ENCODE measurements at places on chromosomes 16 and 17.

- no peak for DNase-seq
Measured at GRCh38 chr16:88715312-88716190, 9.2 kb downstream of the CTU2 start.

GRCh38 chr16:70737377-70738082 lies 51.7 kb upstream of the MTSS2 start:
- peak; percentile 77 for DNase-seq

GRCh38 chr17:44308865-44309264 lies 464 bp downstream of the RUNDC3A start:
- no peak for DNase-seq

GRCh38 chr16:7097518-7097917 lies 235.1 kb upstream of the RBFOX1 start:
- DNase-seq, result no peak

- no peak for DNase-seq
Measured at GRCh38 chr17:56929362-56929969, 15.6 kb upstream of the TRIM25 start.

DNA sequence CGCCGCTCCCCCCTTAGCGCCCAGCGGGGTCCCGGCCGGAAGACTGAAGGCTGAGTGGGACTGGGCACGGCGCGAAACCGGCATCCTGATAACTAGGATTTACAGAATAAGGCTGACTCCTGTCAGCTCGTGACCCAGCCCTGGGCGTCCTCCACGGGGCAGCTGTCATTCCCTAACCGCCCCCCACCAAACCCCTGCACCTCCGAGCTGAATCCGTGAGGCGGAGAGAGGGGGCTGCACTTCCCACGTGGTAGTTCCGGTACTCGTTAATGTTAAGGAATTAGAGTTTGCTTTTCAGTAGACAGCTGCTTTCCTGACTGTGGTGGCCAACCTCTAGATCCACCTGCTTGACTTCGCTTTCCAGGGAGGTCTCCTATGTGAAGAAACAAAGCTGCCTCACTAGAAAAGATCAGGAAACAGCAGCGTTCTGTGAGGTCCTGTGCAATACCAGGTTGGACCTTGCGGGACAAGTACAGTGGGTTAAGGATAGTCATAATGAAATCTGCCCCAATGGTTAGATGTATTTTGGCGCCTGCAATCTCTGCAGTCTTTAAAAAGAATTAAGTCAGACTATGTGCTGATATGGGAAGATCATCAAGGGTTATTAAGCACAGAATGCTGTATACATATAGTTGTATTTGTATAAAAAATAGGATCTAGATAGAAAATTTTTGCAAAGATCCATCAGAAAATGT lies 1.1 kb upstream of the WBP2 start:
- peak; percentile 28 for DNase-seq

GRCh38 chr17:81160306-81160705 lies 5.0 kb upstream of the PVALEF start:
- DNase-seq, result peak; percentile 3

GRCh38 chr17:82098939-82099763 lies 1.1 kb upstream of the FASN start:
- DNase-seq, result no peak

DNA sequence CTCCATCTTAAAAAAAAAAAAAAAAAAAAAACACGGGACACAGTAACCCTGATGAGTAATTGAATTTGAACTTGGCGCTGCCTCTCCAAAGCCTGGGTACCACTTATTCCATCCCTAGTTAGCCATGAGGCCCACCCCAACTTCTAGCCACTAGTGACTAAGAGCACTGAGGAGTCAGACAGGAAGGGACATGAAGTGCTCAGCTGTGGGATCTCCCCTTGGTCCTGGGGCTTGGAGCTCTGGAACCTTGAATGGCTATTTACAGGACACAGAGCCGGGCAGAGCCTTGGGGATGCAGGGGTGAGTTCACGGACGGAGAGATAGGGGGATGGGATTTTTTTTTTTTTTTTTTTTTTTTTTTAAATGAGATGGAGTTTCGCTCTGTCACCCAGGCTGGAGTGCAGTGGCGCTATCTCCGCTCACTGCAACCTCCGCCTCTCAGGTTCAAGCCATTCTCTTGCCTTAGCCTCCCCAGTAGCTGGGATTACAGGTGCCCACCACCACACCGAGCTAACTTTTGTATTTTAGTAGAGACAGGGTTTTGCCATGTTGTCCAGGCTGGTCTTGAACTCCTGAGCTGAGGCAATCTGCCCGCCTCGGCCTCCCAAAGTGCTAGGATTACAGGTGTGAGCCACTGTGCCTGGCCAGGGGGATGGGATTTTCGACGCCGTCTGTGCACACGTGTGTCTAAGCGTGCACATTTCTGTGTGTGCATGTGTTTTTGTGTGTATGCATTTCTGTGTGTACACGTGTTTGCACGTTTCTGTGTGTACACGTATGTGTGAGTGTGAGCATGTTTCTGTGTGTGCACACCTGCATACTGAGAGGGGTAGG lies 20.4 kb upstream of the CIBAR2 start:
- DNase-seq, result no peak

- no peak for DNase-seq
Measured at GRCh38 chr17:82925336-82925735, 85.5 kb upstream of the ZNF750 start.

DNA sequence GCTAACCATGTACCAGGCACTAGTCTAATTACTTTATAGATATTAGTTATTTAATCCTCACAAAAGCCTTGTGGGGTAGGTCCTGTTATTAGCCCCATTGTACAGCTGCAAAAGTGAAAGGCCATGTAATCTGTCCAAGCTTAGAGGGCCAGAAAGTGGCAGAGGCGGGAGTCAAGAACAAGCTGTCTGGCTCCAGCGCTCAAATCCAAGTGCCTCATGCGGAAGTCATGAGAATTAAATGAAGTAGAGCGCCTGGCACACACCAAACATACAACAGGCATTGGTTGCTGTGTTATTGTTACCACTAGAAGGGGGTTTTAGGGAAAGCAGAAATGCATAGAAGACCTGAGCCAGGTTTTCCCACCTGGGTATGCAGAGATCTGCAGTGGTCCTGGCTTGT lies 1.2 kb downstream of the AQP8 start:
- no peak for DNase-seq

- no peak for DNase-seq
Measured at GRCh38 chr17:41682631-41683030, 6.1 kb upstream of the EIF1 start.

- DNase-seq, result no peak
Measured at GRCh38 chr16:82716361-82716855, 89.6 kb downstream of the CDH13 start.

- no peak for DNase-seq
Measured at GRCh38 chr17:40430272-40431230, 12.7 kb upstream of the IGFBP4 start.

DNA sequence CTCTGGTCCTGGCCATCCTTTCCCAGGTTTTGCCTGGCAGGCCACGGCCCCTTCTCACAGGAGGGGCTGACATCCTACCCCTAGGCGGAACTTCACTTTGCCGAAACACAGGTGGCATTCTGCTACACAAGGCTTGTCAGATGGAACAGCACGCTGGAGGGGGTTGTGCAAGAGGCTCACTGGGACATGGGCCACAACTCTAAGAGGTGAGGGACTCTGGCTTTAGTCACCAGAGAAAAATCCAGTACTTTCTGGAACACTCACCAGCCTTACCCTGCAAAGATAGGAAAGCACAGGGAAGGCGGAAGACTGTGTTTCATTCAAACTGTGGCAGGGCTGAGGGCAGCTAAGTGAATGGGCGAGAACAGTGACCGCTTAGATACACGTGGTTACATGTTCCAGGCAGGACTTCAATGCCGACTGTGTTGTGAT lies 18.3 kb downstream of the CDC42EP4 start:
- DNase-seq, result no peak

GRCh38 chr17:42169351-42169750 lies 11.6 kb downstream of the KCNH4 start:
- no peak for DNase-seq

GRCh38 chr16:19804538-19805323 lies 79.9 kb downstream of the GPRC5B start:
- peak; percentile 40 for DNase-seq

GRCh38 chr17:75352079-75352569 lies 53.4 kb downstream of the GRB2 start:
- DNase-seq, result no peak

DNA sequence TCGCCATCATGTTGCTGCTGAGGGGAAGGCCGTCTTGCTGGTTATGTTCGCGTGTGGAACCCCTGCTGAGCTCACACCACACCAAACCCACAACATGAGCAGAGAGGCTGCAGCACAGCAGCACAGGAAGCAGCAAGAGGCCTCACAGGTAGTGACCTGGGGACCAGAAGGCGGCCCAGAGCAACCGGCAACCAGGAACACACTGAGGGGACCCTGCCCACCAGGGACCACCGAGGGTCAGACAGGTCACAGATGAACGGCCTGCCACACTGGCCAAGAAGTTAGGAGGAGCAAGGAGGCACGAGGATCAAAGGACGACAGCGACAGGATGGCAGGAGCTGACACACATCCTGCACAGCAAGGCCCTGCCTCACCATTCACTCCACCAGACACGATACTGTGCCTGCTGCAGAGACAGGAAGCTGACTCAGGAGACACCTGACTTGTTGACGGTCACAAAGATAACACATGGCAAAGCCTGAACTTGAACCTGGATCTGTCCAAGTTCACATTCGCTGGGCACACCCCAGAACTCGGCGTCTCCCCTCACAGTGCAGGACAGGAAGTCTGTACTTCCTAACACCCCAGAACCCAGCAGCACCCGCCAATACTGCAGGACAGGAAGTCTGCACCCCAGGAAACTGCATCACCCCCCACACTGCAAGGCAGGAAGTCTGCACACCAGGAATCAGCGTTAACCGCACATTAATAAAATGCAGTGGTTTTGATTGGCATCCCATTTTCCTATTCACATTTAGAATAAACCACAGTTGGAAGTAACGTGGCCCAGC lies 98.5 kb downstream of the ZNF778 start:
- peak; percentile 82 for DNase-seq

DNA sequence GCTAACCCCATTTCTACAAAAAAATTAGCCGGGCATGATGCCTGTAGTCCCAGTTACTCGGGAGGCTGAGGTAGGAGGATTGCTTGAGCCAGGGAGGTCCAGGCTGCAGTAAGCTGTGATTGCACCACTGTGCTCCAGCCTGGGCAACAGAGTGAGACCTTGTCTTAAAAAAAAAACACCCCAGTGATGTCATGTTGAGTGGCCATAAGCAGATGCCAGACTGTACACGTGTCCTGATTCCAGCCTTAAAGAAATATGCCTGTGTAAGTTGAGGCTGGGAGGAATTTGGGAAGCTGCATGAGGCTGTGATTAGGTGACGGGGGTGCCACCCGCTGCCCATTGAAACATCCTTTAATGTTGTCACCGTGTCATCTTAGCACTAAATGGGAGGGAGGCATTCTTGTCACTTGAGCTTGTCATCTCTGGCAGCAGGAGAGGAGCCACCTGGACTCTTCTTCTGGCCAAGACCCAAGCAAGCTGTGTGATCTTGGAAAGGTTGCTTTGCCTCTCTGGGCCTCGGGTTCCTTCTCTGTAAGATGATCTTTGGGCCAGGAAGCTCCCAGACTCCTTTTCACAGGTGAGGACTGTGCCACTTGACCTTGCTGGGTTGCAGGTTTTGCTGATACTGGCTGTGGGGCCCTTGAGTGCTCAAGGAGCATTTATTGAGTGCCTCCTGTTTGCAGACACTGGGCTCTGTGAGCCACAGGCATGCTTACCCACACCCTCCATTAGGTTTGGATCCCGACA lies 98.3 kb upstream of the CIBAR2 start:
- no peak for DNase-seq

DNA sequence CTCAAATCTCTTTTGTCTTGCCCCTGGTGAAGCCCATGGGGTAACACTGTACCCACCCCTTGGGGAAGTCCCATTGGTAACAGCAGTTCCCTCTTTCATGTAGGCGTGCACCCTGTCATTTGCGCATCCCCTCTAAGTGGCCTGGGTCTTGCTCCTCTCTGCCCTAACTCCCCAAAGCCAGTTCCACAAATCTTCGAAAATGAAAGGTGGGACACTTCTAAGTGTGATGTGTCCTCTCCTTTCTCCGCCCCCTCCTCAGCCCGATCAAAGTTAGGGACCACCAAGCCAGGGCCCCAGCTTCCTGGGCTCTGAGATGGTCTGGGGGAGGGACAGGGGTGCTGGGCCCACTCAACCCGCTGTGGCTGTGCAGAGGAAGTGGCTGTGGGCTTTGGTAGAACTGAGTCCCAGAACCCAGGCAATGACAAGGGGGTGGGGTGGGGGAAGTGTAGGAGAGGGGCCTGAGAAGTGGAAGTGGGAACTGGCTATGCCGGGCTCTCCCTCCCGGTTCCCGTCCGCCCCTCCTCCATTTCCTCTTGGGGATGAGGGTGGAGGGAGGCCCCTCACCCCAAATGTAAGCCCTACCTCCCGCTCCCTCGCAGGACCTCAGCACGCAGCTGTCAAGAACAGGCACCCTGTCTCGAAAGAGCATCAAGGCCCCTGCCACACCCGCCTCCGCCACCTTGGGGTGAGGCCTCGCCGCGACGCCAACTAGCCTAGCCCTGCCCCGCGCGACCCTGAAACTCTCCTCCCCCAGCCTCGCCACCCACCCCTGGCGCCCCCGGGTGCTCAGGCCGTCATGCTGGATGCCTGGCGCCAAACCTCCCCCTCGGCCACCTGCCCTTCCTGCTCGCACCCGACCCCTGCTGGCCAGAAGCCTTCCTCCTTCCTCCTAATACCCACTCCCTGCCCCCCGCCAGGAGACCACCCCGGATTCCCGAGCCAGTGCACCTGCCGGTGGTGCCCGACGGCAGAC lies 8.7 kb downstream of the ABI3 start:
- DNase-seq, result peak; percentile 81

GRCh38 chr16:35841632-35842031 lies 2382.2 kb downstream of the TP53TG3F start:
- no peak for DNase-seq

- peak; percentile 44 for DNase-seq
Measured at GRCh38 chr17:74431568-74432423, at the start of gene GPRC5C. Gene GPRC5C (plus strand): TSS chr17:74432088. CDS start chr17:74439777, 7,689 bp downstream.

DNA sequence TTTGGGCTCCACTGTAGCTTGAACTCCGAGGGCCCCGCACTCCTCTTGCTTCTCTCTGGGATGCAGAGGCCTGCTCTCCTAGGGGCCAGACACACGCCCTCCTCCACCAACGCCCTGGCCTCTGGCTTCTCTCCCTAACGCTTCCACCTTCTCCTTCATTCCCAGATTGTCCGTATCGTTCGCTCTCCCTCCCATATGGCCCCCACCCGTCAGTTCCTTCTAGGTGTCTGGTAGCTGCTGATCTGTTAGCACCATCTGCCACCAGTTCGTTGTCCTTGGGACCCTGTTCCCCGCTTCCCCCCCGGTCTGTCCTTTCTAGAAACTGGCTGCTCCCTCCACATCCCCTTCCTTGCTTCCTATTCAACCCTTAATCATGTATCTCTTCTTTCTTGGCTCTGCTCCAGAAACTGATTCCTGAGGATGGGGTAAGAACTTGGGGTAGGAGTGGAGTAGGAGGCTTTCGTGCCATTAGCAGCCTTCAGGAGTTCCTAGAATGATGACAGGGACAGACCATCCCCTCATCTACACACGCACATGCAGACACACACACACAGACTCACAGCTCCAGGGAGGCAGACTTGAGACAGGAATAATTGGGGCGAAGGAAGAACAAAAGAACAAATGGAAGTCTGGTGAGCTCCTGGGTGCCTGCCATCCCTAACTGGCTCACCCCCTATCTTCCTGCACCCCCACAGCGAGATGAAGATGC lies 4.3 kb downstream of the ATP1B2 start:
- DNase-seq, result no peak

GRCh38 chr16:57873218-57873617 lies 70.9 kb upstream of the KIFC3 start:
- no peak for DNase-seq

Measured in CD4-positive, alpha-beta T cell treated with Interleukin-17A for 1 hour (primary cell).